ENCODE measurements at places on chromosomes 2 and 18.

- DNase-seq, result no peak
Measured at GRCh38 chr18:26863122-26863879, 2.2 kb downstream of the AQP4 start.

- no peak for DNase-seq
Measured at GRCh38 chr2:168165985-168166901, 81.2 kb downstream of the STK39 start.

GRCh38 chr2:41409328-41409727, 638.5 kb upstream of the PKDCC start:
- no peak for DNase-seq

- no peak for DNase-seq
Measured at GRCh38 chr2:17747684-17748452, 5.7 kb downstream of the SMC6 start.

DNA sequence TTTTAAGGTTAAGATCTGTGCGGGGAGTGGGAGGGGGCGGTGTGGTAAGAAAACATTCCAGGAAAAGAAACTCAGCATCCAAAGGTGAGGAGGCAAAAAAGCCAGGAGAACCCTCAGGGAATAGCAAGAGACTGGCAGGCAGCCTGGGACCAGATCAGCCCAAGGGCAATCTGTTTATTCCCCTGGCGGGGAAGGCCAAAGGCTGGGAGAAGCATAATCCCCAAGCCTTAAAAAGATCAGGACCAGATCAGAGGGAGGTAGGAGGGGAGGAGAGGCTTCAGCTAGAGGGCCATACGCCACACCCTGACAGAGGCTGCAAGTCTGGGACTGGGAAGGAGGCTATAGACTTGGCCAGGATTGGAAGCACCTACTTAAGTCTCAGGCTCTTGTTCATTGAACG, 163.0 kb upstream of the PXDN start:
- DNase-seq, result no peak

Data from stimulated activated CD8-positive, alpha-beta memory T cell treated with anti-CD3 and anti-CD28 coated beads, Interleukin-4, amount 100 ng/mL, for 1 hour (primary cell).